Heart right ventricle (tissue), 16 donors: ENCODE measurements at places on chromosomes 1 and 21. TPM values are rescaled to one million over a fixed set of nuclear protein-coding genes. Genes with fewer than 3 reads are reported as not detected.
A peak's percentile ranks its signal among the peaks of the same experiment; 100 is the strongest.

SYPL2 gene
- polyA plus RNA-seq = 15.0 TPM

NTNG1 gene
- not detected for polyA plus RNA-seq

GPR89A gene
- 14.5 TPM for polyA plus RNA-seq

- H3K4me3 ChIP-seq = no peak overlapping the region
- H3K36me3 ChIP-seq = no peaks in the 10 kb centered on the region
- H3K27ac ChIP-seq = no peak overlapping the region
- H3K4me1 ChIP-seq = peaks cover 20% of the 10 kb centered on the region
- H3K27me3 ChIP-seq = no peaks in the 10 kb centered on the region
Measured at GRCh38 chr21:38355992-38356781, 99.4 kb downstream of the KCNJ15 start.

- no peak overlapping the region for H3K4me3 ChIP-seq
- H3K4me1 ChIP-seq = peaks cover 58% of the 10 kb centered on the region
- H3K27ac ChIP-seq = no peak overlapping the region
- H3K36me3 ChIP-seq = no peaks in the 10 kb centered on the region
Measured at GRCh38 chr1:164719676-164720439, 160.9 kb downstream of the PBX1 start.

GRCh38 chr1:15489052-15489736 lies 13.3 kb downstream of the CELA2B start:
- H3K4me1 ChIP-seq = no peaks in the 10 kb centered on the region
- peaks cover 8% of the 10 kb centered on the region for H3K36me3 ChIP-seq
- H3K27ac ChIP-seq = peak overlapping the region; percentile 40
- no peak overlapping the region for H3K4me3 ChIP-seq
- DNase-seq = no peak

DNA sequence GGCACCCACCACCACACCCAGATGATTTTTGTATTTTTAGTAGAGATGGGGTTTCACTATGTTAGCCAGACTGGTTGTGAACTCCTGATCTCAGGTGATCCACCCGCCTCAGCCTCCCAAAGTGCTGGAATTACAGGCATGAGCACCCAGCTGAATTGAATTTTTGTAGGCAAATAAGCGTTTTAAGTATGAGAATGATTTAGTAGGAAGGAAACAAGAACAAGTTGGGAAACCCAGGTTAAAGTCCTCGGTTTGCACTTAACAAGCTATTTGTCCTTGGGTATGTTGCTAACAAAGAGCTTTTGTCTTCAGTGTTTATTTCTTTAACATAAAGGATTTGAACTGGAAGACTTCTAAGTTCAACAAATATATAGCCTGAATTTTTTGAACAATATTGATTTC lies 23.9 kb downstream of the BTF3L4 start:
- no peaks in the 10 kb centered on the region for H3K36me3 ChIP-seq
- no peak for DNase-seq
- no peaks in the 10 kb centered on the region for H3K27me3 ChIP-seq
- no peak overlapping the region for H3K27ac ChIP-seq

DNA sequence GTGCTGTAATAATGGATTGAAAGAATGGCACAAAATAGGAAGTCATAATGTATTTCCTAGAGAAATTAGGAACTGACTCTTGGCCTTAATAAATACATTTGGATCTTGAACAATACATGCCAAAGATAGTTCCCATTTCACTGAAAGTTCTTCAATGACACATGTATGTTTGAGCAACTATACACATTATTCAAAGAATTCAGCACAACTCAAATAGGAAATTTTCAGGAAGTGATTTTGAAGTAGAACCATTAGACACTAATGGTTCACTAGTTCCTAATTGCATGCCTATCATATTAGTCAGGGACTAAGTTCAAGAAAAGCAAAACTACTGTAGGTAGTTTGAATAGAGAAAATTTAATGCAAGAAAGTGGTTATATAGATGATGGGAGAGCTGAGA lies 404.7 kb downstream of the LMO4 start:
- H3K4me3 ChIP-seq = no peak overlapping the region
- no peaks in the 10 kb centered on the region for H3K4me1 ChIP-seq
